Fibroblast of pulmonary artery (primary cell): ENCODE measurements at places on chromosomes 6 and 20.

DNA sequence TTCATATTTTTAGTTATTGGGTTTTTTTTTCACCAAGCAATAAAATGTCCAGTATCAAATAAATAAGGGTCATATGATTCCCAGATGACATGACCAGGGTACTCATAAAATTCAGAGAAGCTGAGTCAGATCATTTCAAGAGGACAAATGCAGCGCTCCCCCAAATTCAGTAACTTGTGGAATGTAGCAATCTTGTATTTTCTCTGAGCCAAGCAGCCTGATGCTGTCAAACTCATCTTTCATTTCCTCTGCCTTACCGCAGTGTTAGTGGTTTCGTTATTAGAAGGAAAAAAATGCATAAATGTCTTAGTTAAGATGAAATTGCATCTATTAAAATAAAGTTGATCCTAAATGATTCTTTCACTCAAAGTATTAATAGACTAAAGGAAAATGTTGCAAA is 57.8 kb upstream of the EDN1 start:
- peak; percentile 77 for DNase-seq

DNA sequence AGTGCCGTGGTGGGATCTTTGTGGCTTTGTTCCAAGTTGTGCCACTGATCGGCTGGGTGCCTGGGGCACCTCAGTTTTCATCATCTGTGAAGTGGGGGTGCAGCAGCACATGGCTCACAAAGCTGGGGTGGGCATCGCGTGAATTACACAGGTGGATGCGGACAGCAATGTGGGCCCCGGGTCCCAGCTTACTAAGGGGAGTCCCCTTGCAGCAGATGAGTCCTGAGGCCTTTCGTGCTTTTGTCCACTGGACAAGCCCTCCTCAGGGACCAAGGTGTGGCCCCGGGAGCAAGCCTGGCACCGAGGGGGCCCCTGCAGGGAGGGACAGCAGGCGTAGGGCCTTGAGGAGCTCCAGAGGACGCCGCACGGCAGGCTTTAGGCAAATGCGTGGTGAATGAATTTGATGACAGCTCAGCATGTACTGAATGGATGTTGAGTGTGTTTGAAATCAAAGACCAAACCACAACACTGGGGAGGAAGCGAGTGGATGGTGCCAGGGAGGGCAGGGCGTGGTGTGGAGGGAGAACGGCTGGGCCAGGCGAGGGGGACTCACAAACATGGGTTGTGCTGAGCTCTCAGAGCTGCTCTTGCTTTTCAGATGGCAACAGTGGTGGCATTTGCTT is 53.2 kb downstream of the IRF4 start:
- DNase-seq = no peak

- DNase-seq = peak; percentile 58
These were observed 3.0 kb downstream of the TCEA2 start for GRCh38 chr20:64065974-64066343.

DNA sequence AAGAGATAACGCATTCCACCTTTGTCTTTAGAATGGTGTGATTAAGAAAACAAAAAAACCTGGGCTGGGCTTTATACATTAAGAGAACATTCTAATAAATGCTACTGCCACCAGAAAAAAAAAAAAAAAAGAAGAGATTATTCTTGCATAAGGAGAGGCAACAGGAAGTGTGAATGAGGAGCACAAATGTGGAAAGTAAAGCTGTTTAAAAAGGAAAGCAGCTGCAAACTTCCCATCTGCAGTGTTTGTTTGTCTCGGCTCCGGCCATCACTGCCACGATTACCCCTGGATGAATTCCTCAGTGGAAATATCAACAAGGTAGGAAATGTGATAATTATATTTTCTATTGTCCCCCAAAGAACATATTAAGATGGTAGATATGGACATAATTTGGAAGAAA is 223.9 kb downstream of the PHF3 start:
- DNase-seq = peak; percentile 33

- DNase-seq = no peak
These were observed 139.9 kb downstream of the BMP7 start for GRCh38 chr20:57126481-57127092.

DNA sequence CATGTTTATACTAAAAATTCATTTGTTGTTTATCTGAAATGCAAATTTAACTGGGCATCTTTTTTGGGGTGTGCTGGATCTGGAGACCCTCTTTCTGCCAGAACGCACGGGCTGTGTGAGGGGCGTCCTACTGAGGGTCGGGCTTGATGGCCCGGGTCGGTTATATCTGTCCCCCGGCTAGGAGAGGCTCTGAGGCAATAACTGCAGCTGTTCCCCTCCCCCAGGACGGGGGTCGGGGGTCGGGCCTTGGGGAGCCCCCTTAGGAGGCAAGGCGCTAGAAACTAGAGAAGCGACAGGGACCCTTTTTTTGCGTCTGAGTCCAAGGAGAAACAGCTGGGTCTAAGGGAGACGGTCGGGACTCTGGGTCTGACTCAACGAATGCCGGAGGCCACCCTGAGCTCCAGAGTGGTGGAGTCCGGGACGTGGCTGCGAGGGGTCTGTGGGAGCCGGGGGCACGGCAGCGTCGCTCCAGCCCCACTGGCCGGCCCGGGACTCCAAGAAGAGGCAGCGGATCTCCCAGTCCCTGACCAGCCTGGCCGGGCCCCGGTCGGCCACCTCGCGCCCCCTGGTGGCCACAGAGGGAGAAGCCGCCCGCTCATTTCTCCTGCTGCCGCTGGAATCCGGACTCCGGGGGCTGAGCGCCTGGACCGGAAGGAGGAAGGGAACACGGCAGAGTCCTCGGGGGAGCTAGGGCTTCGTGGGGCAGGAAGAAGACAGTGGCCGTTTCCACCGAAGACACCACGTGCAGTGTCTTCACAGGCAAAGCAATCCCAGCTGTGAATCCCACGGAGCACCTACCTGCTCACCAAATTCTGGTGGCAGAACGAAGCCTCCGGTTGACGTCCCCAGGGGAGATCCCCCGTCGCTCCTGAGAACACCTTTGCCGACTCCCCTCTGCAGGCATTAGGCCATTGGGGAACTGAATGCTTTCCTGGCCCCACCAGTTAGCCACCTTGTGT is 24.0 kb upstream of the SCML4 start:
- DNase-seq = peak; percentile 75
